ENCODE measurements at places on chromosomes 12 and 14. TPM values are rescaled to one million over a fixed set of nuclear protein-coding genes. Genes with fewer than 3 reads are reported as not detected.

PLEKHG3 gene
- 78.8 TPM for total RNA-seq

ACACB gene
- 32.8 TPM for total RNA-seq

ATF7 gene
- 38.5 TPM for total RNA-seq

DNA sequence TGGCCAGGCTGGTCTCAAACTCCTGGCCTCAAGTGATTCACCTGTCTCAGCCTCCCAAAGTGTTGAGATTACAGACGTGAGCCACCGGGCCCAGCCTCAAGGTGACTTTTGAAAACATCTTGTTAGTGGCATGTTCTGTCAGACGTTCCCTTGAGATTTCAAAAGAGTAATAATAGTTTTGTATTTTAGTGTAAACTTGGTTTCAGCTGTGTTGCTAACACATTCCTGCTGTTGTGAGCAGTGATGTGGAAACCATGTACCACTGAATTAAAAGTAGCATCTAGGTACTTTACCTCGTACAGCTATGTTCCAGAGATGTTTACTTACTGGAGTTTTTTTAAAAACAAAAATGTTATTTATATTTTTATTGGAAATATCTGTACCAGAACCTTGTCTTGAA lies 111.3 kb downstream of the AEBP2 start:
- no peak for DNase-seq

DNA sequence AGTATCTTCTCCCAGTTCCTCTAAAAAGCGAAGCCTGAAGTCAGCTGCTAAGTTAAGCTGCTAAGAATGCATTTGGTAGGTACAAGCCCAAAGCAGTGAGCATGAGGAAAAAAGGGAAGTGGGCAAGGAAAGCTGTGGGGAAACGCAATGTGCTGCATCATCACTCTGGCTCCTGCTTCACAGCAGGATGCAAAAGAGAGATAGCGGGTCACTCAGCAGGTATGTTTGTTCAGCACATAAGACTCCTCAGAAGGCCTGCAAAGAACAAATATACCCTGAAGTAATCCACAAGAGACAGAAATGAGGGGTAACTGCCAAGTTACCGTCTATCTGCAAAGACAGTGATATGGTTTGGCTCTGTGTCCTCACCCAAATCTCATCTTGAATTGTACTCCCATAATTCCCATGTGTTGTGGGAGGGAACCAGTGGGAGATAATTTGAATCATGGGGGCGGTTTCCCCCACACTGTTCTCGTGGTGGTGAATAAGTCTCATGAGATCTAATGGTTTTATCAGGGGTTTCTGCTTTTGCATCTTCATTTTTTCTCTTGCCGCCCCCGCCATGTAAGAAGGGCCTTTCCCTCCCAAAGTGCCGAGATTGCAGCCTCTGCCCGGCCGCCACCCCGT lies 127.4 kb upstream of the EGLN3 start:
- no peak for DNase-seq

- DNase-seq = no peak
Observed at GRCh38 chr12:99911967-99912366, 72.8 kb downstream of the ANKS1B start.

DNA sequence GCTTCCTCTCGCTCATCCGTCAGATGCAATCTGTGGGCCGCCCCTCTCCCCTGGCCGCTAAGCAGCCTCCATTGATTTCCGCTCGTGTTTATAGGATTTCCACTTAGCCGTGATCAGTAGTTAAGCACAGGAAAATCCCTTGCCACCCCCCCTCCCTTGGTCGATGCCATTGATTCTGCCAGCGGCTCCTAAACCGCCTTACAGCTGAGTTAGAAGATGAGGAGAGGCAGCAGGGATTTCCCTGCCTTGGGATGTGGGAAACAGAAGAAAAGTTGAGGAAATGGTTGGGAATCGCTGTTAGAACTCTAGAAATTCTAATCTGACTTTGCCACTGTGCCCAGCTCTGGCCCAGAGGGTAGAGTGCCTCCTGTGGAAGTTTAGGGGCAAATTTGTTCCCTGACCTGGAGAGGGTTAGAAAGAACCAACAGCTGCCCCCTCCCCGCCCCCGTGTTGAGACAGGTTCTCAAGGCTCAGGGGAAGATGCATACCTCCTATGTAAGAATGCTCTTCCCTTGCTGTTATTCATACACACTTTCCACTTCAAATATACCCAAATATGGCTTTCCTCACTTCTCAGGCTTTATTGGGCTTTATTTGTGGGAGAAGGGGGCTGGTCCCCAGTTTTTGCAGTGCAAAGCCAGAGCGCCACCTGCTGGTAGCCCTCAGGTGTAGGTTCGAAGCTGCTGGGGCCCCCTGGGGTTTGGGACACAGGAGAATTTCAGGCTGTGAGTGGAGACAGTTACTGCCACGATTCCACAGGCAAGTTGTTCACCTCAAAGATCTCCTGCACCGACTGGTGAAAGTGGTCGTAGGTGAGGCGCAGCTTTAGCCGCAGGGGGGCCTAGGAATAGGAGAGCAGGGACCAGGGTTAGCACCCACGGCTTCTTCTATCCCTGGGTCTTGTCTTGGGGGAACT lies 3.2 kb downstream of the THTPA start:
- peak; percentile 49 for DNase-seq

GRCh38 chr14:69617796-69618195 lies 6.4 kb downstream of the SUSD6 start:
- DNase-seq = no peak
